ENCODE measurements at places on chromosomes 12 and 14.
A peak's percentile ranks its signal among the peaks of the same experiment; 100 is the strongest.

DNA sequence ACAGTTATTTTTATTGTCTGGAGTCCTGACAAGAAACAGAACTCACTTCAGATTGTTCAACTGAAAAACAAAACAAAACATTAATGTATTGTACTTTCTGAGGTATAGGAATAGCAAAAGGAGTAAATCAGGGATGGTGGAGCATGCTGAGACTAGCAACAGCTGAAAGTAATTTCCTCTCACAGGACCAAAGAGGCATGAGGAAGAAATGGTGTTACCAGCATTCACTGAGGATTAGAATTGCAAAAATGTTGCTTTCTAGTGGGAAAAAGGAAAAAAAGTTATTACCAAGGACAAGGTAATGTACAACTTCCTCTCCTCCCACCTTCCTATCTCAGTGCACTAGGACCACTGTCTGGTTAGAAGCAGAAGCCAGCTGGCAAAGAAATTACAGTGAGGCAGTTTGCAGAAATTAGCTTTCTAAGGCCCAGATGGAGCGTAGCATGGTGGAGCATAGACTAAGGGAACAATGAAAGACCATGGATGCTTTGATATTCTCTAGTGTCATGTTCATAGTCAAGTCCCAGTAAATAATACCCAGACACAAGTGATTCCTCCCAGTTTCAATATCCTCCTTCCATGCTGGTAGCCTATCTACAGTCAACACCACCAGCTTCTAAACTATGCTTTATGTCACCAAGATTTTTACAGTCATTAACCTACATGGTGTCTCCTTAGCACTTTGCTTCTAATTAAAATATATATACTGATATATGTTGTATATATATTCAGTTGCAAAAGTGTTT lies 133.7 kb upstream of the DCN start:
- DNase-seq: no peak

DNA sequence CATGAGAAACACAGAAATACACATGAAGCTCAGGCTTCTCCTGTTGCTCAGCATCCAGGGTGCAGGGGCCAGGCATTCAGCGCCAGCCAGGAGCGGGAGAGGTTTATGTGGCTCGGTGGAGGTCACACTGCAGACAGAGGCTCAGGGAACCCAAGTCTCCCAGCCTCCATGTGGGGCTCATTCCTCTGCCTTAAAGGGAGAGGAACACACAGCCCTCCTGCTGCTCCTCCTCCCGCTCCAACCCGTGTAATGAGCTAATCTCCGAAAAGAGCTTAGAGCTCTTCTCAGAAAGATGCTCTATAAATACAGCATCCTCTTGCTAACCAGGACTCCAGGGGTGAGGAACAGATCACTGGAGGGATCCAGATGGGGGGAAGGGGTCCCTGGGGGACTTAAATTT lies 28.2 kb downstream of the FGF6 start:
- no peak for DNase-seq

DNA sequence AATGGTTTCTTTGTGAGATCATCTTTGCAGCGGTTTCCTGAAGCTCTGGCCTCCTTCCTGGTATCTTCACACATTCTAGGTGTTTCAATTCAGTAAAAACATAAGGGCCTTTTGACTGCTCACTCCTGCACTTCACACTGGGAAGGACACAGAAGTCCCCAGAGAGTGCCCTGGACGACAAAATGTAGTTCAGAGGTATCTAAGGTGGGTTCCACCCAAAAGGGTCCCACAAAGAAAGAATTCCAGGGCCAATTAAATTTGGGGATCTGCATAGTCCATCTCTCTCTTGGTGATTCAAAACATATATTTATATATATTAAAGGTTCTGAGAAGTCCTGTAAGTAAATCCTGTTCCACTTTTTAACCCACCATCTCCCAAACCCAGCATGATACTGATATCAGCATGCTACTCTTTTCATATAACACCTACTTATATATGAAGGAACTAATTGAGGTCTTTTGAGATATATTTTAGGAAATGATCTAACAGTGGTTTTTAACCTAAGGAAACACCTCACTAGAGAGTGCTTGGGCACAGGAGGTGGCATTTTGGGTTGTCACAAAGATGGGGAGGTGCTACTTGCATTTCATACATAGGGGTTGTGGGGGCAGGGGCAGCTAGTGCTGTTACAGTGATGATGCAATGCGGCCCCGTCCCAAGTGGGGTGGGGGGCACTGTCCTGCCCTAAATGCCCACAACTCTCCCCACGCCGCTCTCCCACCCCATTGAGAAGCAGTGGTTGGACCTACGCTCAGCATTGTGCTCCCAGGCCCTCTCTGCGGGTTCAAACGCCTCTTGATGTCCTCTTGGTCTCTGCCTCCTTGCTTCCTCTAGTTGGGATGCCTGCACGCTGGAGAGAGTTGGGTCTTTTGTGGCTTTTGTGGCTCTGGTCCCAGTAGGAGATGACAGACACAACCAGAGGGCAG lies 109.4 kb downstream of the ARF6 start:
- DNase-seq: peak; percentile 14

DNA sequence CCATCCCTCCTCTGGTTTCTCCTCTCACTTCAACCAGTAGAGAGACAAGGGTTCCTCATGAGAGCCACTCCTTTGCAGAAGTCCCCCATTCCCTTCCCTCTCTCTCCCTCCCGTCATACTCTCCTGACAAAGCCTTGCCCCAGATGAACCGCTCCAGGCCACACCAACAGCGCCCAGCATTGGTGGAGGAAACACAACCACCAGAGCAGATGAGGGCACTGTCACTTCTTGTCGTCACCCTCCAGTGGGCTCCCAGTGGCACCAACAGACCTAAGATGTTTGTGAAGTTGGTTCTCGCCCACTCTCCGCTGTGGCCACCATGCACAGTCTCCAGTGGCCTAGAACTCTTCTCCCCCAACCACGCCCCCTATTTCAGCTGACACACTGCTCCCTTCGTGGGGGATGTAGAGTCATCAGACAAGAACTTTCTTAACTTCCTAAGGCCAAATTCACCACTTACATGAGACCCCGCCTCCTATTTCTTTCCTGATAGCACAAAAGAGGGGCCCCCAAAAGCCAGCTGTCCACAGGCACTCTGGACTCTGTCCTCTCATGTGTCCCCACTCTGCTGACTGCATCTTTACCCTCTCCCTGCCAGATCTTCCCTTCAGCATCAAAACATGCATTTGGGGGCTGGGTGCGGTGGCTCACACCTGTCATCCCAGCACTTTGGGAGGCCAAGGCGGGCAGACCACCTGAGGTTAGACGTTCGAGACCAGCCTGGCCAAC lies 29.2 kb upstream of the PLEKHG6 start:
- DNase-seq: no peak

DNA sequence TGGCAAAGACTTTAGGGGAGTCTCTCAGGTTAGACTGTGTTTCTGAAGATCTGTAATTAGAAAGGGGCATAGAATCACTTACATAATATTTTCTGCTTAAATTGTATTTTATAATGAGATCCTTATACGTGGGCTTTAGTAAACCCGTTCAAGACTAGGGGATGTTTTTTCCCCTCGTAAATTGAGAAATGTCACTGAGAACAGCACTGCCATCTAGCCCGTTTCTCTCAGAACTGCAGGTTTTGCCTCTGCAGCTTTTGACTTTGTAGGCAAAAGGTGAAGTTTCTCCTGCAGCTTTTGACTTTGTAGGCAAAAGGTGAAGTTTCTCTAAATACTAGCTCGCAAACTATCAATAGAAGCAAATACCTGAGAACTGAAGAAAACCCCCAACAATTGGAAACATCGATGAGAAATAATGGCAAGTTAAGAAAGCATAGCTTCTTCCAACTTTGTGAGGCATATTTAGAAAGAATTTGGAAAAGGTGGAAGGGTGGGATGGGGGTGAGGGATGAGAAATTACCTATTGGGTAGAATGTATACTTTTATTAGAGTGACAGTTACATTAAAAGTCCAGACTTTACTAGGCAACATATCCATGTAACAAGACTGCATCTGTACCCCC lies 9.9 kb upstream of the ASPG start:
- DNase-seq: no peak

GRCh38 chr14:20834899-20835298 lies 32.3 kb upstream of the RNASE1 start:
- no peak for DNase-seq

DNA sequence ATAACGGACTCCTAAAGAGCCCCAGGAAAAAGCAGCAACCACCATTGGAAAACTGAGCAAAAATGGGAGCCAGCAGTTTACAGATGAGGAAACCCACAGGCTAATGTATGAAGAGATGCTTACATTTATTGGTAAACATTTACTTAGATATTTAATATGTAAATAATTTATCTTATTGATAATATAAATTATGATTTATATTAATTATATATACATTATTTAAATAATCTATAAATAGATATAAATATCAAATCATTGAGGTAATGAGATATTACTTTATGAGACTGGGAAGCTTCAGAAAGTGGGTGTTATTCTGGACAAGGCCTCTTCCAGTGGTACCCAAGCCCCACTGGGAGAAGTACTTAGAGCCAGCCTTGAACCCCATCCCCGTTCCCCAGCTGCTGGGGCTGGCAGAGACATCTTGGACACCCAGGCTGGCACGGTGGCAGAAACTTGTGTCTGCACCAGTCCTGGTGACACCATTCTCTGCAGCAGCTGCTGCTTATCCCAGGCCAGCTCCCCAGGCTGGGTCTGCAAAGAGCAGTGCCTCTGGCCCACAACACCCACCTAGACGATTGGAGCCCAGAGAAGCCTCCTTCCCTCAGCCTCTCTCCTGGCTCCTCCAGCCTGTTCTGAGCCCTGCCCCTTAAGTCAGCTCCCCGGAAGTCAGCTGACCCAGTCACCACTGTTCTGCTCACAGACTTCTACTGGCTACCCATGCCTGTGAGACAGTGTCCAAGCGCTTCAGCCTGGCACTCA lies 25.9 kb downstream of the ISCA2 start:
- DNase-seq: peak; percentile 11

DNA sequence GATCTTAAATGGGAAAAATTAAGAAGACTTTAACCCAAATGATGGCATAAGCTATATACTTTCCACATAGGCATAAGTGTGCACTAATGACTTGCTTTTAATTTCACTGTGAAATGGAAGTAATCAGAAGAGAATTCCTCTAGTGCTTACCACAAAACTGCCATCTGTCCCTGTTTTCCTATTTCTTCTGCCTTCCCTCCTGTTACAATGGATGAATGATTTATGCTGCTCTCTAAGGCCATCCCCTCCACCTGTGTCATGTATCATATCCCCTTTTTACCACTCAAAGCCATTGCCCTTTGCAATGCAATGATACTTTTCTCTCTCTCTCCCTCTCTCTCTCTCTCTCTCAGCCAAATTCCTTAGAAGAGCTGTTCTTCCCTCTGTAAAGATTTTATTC lies 109.1 kb downstream of the C12orf50 start:
- DNase-seq: no peak

DNA sequence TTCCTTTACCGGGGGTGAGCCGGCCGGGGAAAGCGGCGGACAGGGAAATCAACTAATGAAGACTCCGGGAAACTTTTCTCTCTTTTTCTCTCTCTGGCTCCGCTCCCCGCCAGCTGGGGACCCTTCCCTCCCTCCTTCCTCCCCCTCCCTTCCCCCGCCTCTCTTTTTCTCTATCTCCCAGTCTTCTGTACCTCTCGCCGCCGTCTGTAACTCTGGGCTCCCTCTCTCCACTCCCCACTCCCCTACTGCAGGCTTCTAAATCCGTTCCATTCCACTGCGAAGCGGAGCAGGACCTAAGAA lies 6.9 kb upstream of the HOXC11 start:
- no peak for DNase-seq

DNA sequence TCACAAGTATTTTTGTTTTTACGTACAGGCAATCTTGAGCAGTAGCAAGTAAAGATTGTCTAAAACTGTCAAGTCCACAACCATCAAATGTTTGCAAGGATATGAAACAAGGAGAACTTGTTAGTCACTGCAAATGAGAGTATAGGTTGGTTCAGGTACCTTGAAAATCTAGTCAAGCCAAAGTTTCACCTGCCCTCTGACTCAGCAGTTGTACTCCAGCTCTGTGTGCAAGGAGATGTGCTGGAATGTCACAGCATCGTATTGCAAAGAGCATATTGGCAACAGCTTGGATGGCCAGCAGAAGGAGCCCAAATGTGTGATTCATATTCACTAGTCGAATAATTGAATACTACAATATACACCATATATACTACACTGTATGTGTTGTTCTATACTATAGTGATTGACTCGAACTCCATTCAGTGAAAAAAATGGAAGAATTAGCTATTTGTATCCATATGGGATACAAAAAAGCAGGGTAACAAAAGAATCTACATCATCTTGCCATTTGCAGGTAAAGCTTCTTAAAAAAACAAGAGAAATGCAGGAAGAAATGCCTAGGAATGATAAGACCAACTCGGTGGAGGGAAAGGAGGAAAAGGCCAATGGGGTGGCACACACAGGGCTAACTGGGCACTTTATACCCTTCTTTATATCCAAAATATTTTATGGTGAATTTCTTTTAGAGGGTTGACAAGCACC lies 44.0 kb downstream of the EID3 start:
- DNase-seq: no peak

DNA sequence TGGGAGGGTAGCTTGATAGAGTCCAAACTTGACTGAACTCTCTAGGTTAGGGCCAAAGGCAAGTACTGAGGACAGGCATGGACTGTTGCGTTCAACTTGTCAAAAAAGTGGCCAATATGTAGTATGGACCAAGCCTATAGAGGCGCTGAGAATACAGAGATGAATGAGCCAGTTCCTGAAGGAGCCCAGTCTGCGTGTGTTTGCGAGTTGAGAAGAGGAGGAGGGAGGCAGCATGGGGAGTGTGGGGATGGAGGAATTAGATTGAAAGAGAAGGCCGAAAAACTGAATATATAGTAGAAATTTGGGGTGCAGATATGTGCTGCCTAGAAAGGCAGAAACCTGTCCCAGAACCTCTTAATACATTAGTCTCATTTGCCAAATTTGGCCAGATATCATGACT lies 412.4 kb downstream of the PCNX1 start:
- DNase-seq: no peak

DNA sequence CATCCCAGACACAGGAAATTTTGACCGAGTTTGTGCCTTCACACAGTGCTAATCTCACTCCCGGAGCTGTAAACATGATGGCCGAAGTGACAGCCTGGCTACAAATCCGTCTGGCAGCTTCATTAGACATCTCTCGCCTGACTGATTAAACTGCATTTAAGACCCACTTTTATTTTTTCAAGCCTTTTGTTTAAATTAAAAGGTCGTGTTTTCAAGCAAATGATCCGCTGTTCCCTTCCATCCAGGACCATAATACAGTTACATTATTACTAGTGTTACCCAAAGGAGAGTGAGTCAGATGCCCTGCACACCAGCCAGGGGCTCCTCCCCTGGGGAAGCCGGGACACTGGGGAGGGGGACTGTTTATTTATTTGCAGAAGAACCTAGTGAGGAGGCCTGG lies 200.2 kb downstream of the EXOC5 start:
- no peak for DNase-seq

All from inflammatory macrophage (primary cell).